ENCODE measurements at places on chromosomes 6 and 20.

DNA sequence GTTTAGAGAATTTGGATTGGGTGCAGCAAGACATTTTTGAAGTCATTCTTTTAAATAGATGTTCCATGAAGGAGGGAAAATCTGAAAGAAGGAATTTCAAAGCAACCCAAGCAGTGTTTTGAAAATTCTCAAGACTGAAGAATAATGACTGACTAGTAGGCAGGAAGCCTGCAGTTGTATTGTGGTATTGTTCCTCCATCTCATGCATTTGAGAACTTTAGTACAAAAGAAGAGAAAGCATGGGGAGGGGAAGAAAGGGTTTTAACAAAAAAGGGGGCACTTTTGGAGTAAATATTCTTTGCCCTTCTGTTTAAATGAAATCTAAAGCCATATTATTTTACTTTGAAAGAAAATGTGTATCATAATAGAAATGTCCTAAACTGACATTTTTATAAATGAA lies 6.6 kb downstream of the NCOA3 start:
- DNase-seq = no peak

DNA sequence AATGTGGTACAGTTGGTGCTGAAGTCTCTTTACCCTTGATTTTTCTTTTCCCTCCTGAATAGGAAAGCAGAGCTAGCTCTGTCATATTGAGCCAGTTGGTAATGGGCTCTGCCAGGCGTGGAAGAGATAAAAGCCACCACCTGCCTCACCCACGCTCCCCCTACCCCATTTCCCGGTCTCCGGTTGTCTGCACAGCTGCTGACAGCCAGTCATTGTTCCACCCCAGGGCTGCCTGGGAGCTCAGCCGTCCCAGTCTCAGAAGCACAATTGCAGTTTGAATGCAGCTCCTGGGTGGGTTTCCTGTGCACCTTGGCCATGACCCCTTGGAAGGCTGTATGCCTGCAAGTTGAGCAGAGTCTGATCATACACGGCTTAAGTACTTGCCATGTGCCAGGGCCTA lies 675.2 kb upstream of the FLRT3 start:
- DNase-seq = no peak

DNA sequence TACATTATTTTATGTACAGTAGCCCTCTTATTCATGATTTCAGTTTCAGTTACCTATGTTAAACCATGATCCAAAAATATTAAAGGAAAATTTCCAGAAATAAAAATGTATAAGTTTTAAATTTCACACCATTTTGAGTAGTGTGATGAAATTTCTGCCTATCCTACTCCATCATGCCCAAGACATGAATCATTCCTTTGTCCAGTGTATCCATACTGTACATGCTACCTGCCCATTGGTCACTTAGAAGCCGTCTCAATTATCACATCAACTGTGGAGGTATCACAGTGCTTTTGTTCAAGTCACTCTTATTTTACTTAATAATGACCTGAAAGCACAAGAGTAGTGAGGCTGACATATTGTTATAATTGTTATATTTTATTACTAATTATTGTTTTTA lies 32.3 kb upstream of the PLCB4 start:
- DNase-seq = no peak

GRCh38 chr20:51043811-51044210 lies 20.9 kb upstream of the KCNG1 start:
- DNase-seq = no peak

- no peak for DNase-seq
Observed at GRCh38 chr6:148835920-148836441, 89.2 kb downstream of the UST start.

- no peak for DNase-seq
Observed at GRCh38 chr6:136525586-136526195, 24.5 kb downstream of the MAP7 start.

DNA sequence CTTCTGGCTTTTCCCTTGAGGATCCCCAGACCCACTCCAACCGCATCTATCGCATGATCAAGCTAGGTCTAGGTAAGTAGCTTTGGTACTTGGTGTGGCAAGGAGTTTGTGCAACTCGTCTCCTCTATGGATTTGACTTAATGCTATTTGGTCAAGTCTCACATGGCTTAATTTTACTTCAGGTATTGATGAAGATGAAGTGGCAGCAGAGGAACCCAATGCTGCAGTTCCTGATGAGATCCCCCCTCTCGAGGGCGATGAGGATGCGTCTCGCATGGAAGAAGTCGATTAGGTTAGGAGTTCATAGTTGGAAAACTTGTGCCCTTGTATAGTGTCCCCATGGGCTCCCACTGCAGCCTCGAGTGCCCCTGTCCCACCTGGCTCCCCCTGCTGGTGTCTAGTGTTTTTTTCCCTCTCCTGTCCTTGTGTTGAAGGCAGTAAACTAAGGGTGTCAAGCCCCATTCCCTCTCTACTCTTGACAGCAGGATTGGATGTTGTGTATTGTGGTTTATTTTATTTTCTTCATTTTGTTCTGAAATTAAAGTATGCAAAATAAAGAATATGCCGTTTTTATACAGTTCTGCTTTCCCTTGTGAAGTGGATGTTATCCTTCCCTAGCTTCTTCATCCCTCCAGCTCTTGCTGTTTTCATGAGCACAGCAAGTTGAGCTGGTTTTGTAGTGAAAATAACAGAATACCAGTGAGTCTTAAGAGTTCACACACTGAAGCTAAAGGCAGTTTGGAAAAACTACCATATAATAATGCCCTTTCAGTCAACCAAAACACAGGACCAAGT lies 3.8 kb downstream of the SLC35B2 start:
- no peak for DNase-seq

- no peak for DNase-seq
Observed at GRCh38 chr6:10831609-10832008, 6.7 kb downstream of the MAK start.

- no peak for DNase-seq
Observed at GRCh38 chr6:89460713-89461112, 27.8 kb downstream of the ANKRD6 start.

DNA sequence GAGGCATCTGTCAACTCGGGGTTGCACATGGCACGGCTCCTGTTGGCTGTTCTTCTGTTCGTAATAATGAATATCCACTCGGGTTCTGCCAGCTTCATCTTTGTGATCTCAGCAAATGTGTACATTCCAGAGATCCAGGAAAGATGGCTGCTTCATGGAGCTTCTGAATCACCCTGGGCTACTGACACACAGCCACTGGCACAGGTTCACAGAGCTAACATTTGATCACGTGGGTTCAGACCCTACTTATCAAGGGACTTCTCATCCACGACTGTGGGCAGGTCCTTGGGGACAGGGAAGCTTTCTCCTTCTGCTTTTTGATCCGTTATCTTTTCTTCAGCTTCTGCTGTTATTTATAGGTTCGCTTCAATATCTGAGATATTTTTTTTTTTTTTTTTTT lies 18.1 kb downstream of the PPP1R3G start:
- DNase-seq = no peak

DNA sequence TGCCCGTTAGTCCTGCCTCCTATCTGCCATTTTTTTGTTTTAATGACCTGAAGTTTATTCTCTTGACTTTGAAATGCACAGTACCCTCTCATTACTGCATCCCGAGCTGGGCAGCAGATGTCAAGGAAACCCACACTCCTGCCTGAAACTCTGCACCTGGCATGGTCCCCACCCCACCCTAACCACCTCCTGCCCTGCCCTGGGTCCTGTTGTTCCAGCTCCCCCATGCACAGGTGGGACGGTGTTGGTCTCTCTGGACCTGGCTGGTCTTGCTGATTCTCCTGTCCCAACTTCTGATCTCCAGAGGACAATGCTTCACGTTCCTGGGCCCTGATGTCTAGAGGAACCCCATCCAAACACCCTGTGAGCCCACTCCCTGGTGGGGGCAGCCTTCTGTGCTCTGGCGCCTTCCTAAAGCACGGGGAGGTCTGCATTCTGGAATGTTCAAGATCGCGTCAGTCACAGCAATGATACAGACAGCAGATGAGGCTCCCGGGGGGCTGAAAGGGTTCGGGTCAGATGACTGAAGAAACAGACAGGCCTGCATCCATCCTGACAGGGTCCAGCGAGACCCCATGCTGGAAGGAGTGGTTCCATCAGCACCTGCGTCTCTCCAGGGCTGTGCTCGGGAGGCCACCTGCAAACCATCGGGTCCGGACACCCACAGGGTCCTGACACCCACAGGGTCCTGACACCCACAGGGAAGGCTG lies 73.6 kb downstream of the ERMARD start:
- DNase-seq = no peak

DNA sequence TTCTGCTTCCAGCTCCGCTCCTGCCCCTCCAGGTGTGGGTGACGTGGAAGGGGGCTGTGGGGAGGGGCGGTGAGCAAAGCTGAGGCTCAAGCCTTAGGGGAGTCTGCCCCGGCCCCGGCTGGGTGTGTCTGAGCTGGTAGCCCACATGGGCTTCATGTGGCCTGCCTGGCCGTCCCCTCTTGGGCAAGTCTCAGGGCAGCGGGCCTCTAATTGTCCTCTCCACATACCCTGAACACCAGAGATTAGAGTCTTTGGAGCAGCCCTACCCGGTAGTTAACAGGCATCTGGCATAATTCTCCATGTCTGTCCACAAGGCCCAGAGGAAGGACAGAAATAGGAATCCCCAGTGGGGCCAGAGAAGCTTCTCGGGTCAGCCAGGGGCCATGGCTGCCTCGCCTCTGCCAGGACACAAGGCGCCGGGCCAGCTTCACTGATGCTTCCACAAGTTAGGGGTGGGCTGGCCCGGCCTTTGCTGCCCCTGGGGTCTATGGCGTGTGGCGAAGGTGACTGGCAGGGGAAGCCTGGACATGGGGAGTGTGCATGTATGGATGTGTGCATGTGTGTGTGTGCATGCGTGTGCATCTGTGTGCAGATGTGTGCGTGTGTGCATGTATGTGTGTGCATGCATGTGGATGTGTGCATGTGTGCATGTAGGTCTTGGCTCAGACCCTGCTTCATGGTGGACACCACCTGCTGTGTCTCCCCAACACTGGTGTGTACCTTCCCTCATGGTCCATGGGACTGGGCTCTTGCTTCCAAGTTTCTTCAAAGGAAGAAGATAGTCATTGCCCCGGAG lies 24.0 kb downstream of the FRMD1 start:
- DNase-seq = no peak

DNA sequence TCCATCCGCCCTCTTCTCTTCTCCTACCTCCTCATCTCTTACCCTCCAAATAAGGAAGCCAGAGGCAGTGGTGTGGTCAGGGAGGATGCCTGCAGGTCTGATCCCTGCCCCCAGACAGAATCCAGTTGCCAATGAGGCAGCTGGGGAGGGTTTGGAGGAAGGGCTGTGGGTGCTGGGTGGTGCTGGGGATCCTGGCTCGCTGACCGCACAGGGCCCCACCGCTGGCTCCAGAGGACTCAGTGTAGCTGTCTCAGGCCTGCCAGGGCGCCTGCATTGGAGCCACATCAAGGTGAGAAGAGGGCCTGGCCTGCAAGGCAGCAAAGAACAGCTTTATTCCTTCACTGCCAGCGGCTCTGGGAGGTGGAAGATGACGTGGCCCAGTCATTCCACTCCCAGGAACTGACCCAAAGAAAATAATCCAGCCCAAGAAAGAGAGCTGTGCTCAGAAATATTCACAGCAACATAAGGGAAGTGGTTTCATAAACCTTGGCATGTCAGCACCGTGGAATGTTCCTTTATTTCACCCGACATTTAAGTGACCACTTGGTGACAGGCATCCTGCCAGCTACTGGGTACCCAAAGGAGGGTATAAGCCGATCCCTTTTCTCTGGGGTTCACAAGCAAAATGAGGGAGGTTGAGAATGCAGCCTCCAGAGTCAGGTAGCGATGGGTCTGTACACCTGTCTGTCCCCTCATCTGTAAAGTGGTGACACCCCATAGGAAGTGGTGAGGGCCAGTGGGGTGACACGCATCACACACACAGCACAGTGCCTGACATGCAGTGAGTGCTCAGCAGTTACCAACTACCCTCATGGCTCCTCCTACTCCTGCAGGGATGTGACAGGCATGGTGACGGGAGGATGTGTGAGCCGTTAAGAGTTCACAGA lies 125.1 kb downstream of the SNX5 start:
- DNase-seq = peak; percentile 50

DNA sequence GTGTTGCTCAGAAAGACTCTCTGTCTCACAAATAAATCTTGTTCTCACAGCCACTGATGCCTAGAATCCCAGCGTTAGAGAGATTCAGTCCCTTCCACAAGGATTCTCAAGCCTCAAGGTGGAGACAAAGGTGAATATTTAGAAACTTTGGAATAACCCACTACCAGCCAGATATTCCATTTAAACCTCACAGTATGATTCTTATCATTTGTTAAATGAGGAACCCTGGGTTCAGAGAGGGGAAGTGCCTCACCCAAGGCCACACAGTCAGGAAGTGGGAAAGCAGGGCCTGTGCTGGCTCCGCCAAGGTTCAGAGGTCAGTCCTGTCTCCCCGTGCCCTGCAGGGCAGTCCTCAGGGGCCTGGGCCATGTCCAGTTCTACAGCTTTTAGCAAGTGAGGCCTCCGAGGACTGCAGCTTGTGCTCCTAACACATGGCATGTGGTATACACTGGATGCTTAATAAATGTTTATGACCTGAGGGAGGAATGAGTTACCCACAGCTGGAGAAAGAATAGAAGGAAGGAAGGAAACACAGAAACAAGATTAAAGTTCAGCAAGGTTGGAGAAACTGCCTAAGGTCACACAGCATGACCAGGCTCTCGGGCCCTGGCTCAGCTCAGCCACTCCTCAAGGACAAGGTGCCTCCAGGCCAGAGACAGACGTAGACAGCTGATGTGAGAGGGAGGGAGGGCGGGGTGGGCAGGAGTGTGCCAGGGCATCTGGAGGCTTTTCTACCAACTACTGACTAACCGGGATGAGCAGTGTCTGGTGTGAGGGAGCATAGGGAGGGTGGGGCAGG lies 3.9 kb upstream of the TGM2 start:
- no peak for DNase-seq

GRCh38 chr6:118288355-118289124 lies 259.6 kb upstream of the PLN start:
- DNase-seq = no peak

- DNase-seq = no peak
Observed at GRCh38 chr6:29354980-29355379, 13.7 kb downstream of the OR5V1 start.

- DNase-seq = no peak
Observed at GRCh38 chr20:23179766-23180403, 93.8 kb upstream of the CD93 start.

- DNase-seq = no peak
Observed at GRCh38 chr6:24257282-24257681, 100.6 kb downstream of the DCDC2 start.

DNA sequence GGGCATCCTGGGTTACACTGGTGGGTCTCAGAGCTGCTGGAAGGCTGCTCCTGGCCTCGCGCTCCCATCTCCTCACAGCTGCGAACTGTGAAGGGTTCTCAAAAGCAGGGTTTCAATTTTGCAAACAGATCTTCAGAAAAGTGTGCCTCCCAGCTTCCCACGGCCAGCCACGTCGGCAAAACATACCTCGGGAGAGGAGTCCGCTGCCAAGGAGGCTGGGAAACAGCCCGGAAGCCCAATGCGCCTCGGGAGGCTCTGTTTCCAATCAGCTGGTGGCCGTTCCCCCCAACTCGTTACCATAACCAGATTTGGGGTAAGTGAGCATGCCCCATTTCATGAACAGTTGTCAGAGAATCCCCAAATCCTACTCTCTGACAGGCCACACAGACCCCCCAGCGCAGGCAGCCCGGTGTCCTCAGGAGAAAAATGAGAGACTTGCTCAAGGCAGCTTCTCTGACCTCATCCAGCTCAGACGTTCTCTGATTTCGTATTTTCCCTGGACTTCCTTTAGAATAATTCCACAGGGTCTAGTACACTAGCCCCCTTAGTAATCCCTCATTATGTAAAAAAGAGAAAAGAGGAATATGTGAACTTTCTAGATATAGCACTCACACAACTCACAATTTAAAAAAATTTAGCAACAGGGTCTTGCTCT lies 98.4 kb downstream of the SNX5 start:
- DNase-seq = peak; percentile 60

- no peak for DNase-seq
Observed at GRCh38 chr6:156613996-156614395, 163.2 kb upstream of the ARID1B start.
